NCI-H2107 (cell line): ENCODE measurements at places on chromosomes 5 and 9.

DNA sequence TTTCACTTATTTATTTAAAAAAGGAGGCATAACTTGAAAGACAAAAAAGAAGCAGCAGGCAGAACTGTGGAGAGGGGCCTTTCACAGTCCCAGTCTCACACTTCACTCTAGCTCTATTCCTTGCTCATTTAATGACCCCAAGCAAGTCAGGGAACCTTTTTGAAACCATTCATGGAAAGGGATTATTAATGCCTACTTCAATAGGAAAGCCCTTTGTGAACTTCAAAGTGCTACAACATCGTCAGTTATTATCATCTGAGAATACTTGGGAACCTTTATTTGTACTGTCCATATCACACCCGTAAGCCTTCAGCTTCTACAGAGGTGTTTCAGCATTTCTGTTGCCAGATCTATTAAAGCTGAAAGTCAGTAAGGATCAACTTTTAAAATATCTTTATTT lies 320.2 kb downstream of the TMEM161B start:
- DNase-seq: no peak

- no peak for DNase-seq
Measured at GRCh38 chr9:70772601-70773000, 348.8 kb downstream of the TRPM3 start.

DNA sequence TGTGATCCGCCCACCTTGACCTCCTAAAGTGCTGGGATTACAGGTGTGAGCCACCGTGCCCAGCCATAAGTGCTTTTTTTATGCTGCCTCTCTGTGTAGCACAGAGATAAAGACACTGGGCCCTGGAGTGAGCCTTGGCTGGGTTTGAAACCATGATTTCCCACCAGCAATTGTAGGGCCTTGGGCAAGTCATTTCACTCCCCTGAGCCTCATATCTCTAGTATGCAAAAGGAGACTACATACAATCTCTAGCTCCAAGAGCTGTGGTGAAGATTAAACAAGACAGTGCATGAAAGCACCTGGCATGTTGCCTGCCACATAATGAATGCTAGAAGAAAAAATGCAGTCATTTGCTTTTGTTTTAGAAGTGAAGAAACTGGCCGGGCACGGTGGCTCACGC lies 3.9 kb downstream of the FABP6 start:
- no peak for DNase-seq

DNA sequence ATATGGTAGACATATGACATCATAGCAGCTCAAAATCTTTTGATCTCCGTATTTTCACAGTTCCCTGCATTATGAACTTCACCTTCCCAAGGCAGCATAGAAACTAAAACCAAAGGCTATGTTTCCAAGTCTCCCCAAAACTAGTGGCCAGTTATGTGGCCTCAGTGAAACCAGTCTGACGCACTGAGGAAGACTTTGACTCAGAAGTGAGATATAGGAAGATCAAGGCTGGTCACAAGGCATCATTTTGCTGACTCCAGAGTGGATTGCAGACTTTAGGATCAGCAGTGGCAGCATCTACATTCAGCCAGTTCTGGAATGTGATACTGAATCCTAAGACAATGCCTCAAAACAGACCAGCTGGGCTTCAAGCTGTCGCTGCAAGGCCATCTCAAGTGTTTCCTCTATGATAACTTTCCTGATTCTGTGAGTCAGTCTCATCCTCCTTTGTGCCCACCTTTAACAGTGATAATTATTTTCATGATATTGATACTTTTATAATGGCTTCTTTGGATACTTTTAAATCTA lies 34.4 kb upstream of the ELL2 start:
- no peak for DNase-seq

GRCh38 chr5:42675602-42676001 lies 81.0 kb upstream of the CCDC152 start:
- no peak for DNase-seq

DNA sequence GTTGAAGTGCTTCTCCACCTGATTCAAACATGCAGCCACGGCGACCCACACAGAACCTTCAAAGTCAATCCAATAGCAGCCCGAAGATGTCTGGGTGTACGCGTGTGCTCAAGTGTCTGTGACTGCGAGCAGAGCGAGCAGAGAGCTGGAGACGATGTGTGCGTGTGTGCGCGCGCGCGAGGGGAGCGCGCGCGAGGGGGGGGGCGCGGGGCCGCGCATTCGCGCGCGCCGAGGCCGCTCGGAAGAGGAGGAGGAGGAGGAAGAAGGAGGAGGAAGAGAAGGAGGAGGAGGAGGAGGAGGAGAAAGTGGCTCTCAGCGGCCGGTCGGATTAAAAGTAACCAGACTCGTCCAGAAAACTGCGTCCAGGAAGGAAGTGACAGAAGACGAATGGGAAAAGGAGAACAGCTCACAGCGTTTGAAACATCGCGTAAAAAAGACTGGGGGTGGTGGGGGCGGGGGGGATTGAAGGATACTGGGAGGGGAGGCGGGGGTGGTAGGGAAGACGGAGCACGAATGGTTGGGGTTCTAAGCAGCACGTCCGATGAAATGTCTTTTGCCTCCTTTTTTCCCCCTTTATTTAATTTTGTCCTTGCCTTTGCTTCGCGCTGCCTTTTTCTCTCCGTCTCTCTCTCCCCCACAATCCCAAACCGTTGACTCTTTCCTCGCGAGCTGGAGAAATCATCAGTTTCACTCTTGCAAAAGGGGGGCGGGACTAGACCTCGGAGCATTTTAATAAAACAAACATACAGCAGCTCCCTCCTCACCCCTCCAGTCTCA lies at the start of gene MEF2C:
Gene MEF2C (minus strand): TSS at position 126 of the 777 bp plus-strand sequence. CDS start 59,396 bp downstream, outside the sequence.
- no peak for DNase-seq

- DNase-seq: no peak
Measured at GRCh38 chr5:73497497-73498056, 665 bp upstream of the BTF3 start.

- DNase-seq: no peak
Measured at GRCh38 chr9:110640736-110641135, 27.9 kb upstream of the MUSK start.

DNA sequence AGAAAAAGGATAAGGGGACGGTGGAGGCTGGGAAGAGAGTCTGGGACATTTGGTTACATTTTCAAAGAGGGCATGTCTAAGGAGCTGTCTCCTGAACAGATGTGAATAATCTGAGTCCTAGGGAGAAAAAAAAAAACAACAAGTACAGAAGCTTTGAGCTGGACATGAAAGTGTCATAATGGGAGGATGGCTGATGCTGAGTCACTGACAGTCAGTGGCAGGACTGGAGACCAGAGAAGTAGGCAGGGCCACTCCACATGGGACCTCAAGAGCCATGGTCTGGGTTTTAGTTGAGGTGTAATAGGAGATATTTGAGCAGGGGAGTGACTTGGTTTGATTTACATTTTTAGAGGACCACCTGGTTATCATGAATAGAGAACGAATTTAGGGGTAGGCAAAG lies 70.6 kb downstream of the DPYSL3 start:
- DNase-seq: no peak

- DNase-seq: no peak
Measured at GRCh38 chr9:129211686-129212085, 33.6 kb upstream of the IER5L start.

DNA sequence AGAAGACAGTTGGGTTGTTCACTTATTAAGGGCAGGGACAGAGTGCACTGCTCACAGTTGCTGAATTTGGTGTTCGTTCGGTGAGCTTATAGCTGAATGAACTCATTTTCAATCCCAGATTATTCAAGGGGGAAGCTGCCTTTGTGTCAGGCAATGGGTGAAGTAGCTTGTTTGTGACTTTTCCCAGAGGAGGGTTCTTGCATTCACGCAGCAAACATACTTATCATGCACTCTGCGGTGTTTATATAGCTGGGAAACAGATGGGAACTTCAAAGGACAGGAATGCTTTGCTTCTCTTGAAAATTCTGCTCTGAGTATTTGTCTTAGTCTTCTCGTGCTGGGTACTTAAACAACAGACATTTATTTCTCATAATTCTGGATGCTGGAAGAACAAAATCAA lies 64.7 kb upstream of the ABCA1 start:
- no peak for DNase-seq

DNA sequence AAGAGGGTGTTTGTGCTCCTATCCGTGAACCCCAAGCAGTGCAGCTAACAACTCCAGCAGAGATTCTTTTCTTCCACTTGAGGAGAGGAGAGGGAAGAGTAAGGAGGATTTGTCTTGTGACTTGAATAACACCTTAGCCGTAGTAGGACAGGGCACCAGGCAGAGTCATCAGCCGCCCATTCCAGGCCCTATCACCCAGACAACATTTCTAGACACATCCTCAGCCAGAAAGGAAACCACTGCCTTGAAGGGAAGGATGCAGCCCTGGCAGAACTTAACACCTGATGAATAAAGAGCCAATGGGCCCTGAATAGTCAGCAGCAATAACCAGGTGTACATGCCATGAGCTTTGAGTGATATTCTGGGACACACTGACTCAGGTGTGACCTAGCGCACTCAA lies 1013.0 kb upstream of the COX7C start:
- DNase-seq: no peak

GRCh38 chr9:84874596-84874995 lies 205.1 kb downstream of the NTRK2 start:
- no peak for DNase-seq

GRCh38 chr5:143698574-143698973 lies 113.4 kb upstream of the HMHB1 start:
- no peak for DNase-seq

DNA sequence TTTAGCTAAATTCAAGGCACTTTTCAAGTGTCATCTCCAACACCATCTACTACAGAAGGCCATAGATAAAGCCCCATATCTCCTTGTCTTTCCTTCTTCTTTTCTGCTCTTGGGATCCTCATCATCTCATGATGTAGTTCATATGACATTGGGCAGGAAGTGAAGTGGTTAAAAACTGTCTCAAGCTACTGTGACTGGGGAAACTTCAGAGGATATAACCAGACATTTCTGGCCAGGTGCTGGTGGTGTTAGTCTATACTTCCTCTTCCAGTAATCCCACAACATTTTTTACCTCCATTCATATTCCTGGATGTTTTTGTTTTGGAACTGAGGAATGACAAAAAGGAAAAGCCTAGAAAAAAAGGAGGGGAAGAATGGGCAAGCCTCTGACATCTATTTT lies 188.7 kb downstream of the LURAP1L start:
- DNase-seq: no peak

DNA sequence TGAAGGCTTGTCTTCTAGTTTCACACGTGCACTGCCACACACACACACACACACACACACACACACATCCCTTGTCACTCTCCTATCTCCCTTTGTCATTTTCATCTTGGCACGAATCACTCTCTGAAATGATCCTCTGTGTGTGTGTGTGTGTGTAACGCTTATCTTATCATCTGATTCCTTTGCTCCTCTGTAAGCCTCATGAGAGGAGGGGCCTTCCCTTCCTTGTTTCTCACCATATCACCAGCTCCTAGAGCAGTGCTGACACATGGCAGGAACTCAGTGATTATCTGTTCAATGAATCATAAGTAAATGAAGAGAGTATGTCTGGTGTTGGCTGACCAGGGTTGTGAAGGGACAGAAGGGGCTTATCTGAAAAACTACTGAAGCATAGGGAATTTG lies 53.3 kb downstream of the PDE4D start:
- no peak for DNase-seq
